ENCODE measurements at places on chromosomes 6 and 20. TPM values are rescaled to one million over a fixed set of nuclear protein-coding genes. Genes with fewer than 3 reads are reported as not detected.

Gene PLEKHG1
- polyA plus RNA-seq = 2.7 TPM

Gene KCNK15
- polyA plus RNA-seq = not detected

Gene ZNF292
- 60.1 TPM for polyA plus RNA-seq

Gene MC3R
- polyA plus RNA-seq = not detected

Gene SNAP25
- polyA plus RNA-seq = 6.3 TPM

Gene HSPA1A
- 51.2 TPM for polyA plus RNA-seq

Gene SLC52A3
- polyA plus RNA-seq = not detected

Gene CLPSL2
- polyA plus RNA-seq = not detected

Gene AMD1
- 45.1 TPM for polyA plus RNA-seq

Gene TNF
- polyA plus RNA-seq = 0.14 TPM

Gene CHMP4B
- 4.6 TPM for polyA plus RNA-seq

Gene SCGN
- not detected for polyA plus RNA-seq

Gene TXLNB
- 6.2 TPM for polyA plus RNA-seq

Gene LPA
- not detected for polyA plus RNA-seq

Gene ELOVL2
- polyA plus RNA-seq = 0.12 TPM

Gene ENPP3
- 0.55 TPM for polyA plus RNA-seq
